A549 (cell line): ENCODE measurements at places on chromosomes 12 and 14.

- DNase-seq, result no peak
Measured at GRCh38 chr14:69812711-69813110, 15.7 kb upstream of the SLC10A1 start.

DNA sequence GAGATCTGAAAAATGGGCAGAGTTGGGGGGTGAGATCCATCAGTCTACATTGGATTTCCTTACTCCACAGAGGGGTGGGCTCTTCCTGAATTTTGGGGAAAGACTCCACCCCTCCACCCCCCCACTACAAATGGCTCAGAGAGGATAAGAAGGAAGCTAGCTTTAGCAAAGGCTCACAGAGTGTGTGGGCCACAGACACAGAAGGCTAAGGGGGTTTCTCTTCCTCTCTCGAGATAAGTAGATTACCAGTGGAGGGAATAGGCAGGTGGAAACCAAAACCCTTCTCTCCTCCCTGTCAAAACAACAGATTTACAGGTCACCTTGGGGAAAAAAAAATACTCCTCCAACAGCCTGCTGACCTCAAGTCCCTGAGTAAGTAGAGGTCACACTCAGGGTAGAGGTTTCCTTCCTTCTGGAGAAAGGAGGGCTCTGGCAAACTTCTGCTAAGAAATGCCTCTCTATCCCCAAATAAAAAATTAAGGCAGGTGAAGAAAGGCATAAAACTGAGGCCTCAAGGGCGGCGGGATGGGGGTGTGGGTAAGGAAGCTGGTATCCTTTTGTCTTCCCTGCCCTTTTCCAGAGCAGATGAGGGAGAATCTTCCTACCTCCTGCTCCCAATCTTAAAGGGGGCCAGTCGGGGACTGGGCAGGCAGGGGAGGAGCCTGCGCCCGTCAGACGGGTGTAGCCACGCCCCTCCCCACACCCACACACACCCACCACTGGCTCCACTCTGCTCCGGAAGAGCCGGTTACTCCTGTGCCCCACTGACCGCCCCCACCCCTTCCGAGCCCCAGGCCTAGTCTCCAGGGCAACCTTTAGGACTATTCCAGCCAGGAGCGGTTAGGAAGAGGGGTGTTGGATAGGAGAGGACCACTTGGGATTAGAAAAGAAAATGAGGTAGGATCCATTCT is 1.9 kb upstream of the BAZ2A start:
- peak; percentile 34 for DNase-seq

GRCh38 chr14:50452296-50452695 is 55.6 kb upstream of the CDKL1 start:
- DNase-seq, result no peak

GRCh38 chr12:16370096-16370495 is 22.7 kb downstream of the MGST1 start:
- no peak for DNase-seq
